PC-3 (cell line): ENCODE measurements at places on chromosomes 5 and 9. TPM values are rescaled to one million over a fixed set of nuclear protein-coding genes. Genes with fewer than 3 reads are reported as not detected.

DNA sequence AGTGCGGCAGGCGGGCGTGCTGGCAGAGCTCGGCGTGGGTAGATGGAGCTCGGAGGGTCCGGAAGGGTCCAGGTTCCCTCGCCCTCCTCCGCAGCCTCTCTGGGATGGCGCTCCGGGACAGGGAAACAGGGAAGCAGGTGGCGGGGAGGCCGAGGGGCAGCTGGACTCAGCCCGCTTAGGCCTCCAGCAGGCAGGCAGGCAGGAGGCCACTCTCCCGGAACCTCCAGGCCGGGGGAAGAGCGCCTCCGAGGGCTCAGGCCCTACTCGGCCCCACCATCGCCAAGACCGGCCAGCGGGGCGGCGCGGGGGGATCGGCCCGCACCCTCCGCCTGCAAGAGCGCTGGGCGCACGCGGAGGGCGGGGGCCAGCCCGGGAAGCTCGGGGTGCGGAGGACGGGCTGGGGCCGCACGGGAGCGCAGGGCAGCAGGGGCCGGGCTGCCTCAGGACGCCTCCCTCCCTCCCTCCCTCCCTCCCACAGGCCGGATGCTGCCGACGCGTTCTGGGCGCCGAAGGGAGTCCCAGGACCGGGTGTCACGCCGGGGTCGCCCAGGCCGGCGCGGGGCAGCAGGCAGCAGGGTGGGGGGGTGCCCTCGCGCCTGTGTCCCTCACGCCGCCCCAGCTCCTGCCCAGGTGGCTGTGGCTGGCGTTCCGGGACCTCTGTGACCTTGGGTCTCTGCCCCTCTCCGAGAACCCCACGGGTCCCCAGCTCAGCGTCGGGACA is 977 bp downstream of the MGAT4B start:
- no peak for DNase-seq

DNA sequence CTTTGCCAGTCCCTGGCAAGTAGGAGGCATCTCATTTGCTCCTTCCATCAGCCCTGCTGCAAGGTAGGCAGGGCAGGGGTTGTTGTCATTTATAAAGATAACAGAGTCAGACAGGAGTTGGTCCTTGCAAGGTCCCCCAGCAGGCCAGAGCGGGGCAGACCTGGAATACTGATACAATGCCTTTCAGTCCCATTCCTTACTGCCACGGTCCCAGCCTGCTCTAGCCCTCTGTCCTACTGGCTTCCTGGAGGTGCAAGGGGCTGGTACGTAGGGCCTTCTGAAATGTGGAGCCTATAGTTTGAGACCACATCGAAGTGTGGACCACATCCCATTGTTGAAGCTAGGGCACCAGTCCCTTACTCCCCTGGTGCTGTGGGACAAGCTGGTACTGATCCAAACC is 42.8 kb upstream of the PITX1 start:
- no peak for DNase-seq

GRCh38 chr5:29005386-29005785 is 1967.0 kb upstream of the CDH9 start:
- peak; percentile 44 for DNase-seq

- no peak for DNase-seq
Observed at GRCh38 chr9:78578072-78578471, 281.1 kb downstream of the PSAT1 start.

DNA sequence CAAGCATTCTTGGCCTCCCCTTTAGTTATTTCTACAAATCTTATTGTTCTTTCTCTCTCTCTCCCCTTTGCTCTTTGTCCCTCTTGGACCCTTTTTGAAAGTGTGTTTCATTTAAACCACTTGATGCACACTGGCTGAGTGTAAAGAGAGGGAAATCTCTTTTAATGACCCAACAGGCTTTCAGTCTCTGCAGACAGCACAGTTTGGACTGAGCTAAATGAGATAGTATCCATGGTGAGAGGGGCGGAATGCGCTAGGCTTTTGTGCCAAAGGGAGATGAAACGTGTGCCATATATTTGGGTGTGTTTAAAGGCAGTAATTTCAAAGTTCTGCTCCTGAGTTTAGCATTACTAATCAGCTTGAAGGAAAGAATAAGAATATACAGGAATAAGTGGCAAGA is 184.9 kb downstream of the PCSK1 start:
- DNase-seq: no peak

DNA sequence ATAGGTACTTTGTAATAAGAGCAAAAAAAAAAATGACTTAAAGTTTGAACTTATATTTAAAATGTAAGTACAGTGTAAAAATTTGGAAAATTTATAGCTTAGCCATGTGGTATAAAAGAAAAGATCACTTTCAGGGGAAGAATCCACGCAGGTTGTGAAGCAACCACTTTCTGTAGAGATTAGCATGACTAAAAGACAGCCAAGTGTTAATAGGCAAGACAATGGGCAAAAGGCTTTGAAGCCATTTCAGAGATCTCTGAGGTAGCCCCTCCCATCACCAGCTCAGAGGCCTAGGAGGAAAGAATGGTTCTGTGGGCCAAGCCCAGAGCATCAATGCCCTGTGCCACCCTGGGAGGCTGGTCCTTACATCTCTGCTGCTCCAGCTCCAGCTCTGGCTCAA is 346.3 kb upstream of the CHD1 start:
- no peak for DNase-seq

Gene KYAT1
- 7.4 and 12.9 TPM in 2 replicates for total RNA-seq
